ENCODE measurements at places on chromosomes 13 and 19.

DNA sequence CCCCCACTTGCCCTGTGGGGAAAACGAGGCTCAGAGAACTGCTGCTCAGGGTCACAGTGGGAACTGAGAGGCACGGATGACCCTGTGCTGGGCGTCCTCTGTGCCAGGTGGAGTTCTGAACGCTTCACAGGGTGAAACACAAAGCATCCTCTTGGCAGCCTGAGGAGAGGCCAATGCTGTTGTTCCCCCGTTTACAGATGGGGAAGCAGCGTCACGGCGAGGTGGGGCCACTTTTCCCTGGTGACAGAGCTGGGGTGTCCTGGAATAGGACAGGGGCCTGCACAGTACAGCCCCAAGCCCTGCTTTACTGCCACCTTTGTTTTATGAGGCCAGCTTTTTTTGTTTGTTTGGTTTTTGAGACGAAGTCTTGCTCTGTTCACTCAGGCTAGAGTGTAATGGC lies 22.1 kb downstream of the DHX34 start:
- no peak for DNase-seq

DNA sequence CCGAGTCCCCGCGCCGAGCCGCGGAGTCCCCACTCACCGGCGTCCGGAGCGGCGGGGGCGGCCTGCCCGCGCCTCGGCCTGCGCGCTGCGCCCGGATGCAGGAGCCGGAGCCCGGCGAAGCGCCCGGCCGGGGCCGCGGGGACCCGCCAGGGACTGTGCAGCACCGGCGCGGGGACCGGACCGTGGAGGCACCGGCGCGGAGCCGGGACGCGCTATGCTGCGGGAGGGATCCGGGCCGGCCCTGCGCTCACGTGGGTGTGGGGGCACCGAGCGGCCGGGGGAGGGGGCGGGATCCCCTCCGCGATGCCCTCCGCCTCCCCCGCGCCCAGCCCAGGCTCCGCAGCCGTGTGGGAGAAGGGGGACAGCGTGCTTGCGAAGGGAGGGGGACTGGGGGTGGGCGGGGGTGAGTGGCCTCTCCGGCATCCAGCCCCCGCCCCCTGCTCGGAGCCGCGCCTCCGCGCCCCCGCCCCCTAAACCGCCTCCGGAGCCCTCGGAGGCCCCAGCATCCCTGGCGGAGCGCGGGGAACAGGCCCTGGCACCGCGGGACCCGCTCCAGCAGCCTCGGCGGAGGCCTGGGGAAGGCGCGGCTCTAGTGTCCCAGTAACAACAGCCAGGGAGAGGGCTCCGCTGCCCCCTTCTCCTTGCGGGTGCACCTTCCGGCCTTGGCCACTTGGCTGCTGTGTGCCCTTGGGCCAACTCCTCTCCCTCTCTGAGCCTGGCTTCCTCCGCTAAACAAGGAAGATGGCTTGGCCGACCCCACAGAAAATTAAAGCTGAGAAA lies at the start of gene SLC1A6:
SLC1A6 (minus strand) TSS at position 389 of the 780 bp plus-strand sequence. CDS start 6,954 bp downstream, outside the sequence.
- DNase-seq = no peak

GRCh38 chr19:33397536-33398360 lies 24.2 kb downstream of the CEBPG start:
- no peak for DNase-seq

DNA sequence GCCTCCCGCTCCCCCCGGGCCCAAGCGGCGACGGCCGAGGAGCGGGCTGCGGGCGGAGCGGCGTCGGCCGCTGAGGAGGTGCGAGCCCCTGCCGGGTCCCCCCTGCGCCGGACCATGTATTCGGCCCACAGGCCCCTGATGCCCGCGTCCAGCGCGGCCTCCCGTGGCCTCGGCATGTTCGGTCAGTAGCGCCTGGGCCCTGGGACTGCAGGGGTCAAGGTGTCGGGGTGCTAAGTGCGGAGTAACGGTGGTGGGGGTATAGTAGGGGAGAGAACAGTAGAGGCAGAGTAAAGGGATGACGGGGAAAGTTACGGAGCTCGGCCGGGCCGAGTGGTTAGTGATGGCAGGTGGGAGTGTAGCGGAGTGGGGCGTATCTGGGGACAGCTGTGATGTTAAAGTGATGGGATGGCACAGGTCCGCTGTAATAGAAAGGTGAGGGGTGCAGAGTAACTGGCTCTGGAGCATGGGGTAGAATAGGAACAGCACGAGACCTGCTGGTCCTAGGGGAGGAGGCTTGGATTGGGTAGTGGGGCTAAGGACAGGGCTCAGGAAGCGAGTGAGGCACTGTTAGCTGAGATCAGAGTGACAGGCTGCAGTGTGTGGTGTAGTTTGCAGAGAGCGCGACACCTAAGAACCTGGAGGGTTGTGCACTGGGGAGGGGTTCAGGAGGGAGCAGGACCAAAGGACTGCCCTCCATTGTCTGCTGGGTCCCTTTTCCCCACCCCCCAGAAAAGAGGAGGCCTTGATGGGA lies 15.7 kb downstream of the CIC start:
- DNase-seq = no peak

- DNase-seq = no peak
Observed at GRCh38 chr19:18438331-18439024, 545 bp upstream of the ISYNA1 start.

DNA sequence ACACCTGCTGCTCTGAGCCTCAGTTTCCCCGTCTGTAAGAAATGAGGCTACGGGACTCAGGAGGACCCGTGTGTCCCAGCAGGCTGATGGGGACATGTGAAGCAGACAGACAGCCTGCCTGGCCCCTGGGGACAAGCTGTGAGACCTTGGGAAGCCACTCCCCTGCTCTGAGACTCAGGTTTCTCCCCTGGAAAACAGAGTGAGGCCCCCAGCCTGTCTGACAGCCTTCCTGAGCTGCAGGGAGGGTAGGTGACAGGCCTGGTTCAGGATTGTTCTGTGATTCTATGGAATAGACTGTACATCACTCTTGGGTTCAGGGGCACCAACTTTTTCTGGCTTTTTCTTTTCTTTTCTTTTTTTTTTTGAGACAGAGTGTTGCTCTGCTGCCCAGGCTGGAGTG lies 2.9 kb upstream of the NTF4 start:
- DNase-seq = no peak

DNA sequence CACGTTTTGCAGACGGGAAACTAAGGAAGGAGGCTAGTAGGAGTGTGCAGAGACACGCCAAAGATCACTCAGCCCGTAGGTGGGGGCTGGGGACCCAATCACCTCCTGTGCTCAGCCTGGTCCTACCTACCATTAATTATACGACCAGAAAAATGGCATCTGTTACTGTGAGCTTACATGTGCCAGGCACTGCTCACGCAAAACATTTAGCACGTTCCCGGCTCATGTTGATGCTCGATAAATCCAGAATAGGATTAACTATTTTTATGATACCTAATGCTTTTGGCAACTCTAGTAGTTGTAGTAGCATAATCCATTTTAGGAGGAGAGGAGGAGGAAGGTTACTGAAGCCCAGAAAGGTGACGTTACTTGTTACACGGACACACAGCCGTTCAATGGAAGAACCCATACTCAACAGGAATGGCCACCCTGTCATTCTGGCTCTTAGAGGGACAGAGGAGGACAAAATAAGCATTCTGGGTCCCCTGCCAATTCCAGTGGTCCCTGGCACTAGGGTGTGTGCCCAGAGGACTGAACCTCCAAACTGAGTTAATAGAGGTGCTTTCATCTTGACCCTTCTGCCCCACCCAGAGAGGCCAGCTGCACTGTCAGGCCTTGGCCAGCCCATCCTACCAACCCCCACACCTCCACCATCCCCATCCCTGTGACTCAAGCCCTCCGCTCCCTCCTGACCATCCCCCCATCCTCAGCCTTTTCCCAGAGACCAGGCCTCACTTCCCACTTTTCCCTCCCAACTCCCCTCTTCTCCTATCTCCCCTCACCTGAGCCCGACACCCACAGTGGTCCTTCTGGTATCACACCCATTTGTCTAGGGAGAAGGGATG lies 5.0 kb upstream of the EML2 start:
- no peak for DNase-seq

DNA sequence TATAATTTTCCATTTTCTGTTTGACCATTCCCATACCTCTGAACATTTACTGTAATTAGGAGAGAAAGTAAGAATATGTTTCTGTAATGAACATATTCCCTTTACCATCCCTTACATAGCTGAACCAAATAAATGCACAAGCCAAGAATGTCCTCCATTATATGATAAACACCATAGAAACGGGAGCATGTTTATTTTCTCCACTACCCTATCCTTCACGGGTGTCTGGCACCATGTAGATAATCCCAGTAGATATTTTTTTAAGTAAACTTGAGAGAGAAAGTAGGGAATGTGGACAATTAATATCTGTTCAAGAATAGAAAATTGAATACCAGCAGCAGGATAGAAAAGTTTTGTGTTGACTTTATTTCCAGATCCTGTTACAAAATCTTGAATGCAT lies 928.4 kb downstream of the EFNB2 start:
- no peak for DNase-seq

GRCh38 chr13:24220086-24220703 lies 59.7 kb downstream of the SPATA13 start:
- DNase-seq = peak; percentile 48

- no peak for DNase-seq
Observed at GRCh38 chr13:94481941-94482340, 2.5 kb upstream of the DCT start.

DNA sequence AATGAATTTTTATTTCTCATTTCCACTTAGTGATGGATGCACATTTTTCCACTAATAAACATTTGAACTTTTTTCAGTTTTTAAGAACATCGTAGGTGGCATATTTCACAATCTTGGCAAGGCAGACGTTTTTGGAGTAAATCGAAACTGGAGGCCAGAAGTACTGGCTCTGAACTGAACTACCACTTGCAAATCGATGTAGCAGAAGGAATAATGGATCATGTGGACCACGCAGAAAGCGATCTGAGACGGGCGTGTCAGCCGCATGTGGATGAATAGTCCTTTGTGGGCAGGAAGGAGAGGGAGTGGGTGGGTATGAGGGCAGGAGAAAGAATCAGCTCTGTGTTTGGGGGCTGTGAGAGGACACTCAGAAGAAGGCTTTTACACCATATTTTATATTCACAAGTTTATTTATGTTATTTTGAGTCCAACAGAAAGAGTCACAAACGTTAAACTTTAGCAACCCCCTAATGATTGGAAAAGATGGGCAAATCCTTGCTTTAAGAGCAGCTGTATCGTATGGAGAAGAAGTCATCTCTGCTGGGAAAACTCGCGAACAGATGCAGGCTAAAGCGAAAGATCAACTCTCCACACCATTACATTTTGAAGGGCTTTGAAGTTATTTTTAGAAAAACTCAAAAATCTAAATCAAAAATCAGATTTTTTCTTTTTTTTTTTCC lies 90.5 kb downstream of the COL4A2 start:
- no peak for DNase-seq

GRCh38 chr19:39737891-39738290 lies at the start of gene CLC:
CLC (minus strand) TSS chr19:39738029; CDS start chr19:39737952, 77 bp downstream.
- DNase-seq = no peak

DNA sequence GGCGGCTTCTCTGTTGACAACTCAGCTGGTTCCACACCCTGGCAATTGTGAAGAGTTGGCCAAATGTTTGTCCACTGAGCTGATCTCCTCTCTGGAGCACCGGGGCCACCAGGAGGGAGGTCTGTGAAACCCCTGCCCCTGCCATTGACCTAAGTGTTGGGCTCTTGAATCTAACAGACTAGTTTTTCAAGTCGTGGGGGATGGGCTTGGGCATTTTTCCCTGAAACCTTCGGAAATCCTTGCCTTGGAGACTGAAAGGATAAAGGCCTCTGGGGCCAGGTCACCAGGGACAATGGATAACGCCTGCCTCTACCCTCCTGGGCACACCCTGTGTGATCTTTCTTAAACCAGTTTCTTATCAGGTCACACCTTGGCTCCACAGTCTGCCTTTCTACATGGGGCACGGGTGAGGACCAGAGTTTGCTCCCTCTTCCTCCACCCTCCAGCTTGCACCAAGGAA lies 881 bp downstream of the GEMIN7 start:
- no peak for DNase-seq

GRCh38 chr19:53432088-53432661 lies 391 bp downstream of the ZNF761 start:
- no peak for DNase-seq

DNA sequence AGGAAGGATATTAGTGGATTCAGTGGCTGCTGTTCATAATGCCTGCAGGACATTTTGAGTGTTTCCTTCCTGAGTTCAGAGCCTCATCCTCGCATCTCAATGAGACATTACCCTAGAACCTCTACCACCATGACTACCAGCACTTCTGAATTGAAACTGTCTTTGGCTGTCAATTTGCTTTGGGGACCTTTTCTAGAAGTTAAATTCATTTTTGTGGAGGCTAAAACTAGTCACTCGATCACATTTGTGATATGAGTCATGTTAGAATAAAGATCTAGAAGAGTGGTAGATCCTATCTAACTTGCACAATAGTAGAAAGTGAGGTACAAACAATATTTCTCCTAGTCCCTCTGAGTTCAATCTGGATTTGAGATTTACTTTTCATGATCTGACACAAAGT lies 124.9 kb downstream of the KCNRG start:
- no peak for DNase-seq
